ENCODE measurements at places on chromosomes 5 and 9.

DNA sequence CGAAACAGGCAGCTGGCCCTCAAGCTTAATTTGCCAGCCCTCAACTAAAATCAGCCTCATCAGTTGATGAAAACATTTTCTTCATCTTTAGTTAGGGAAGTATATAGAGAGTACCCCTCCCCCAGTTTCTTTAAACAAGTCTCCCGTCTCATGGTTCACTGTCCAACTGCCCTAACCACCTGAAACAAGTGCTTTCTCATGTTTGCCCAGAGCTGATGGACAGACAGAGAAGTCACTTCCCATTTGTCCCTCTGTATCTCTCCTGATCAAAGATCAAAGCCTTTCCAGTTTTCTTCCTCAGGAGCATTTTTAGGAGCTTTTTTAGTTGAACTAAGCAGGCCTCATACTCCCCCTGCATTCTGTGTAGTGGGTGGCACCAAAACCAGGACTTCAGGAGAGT, 21.7 kb downstream of the FUBP3 start:
- DNase-seq = no peak

DNA sequence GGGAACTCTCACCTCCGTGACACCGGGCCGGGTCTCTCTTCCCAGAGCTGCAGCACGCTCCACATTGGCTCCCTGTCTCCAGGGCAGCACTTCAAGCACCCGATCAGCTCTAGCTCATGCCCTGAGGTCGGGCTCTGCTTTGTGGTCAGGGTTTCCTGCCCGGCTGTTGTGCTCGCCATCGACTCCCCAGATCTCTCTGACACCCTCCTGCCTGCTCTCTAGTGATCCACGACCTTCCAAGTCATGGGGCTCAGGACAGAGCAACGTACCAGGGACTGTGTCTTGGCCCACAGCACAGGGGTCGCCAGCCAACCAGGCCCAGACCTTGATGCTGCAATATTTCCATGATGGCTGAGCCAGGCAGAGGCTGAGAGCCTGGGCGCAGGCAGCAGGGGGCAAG, 45.1 kb downstream of the PRRT1B start:
- no peak for DNase-seq

GRCh38 chr5:151315998-151316597, 12.5 kb upstream of the SLC36A3 start:
- no peak for DNase-seq

DNA sequence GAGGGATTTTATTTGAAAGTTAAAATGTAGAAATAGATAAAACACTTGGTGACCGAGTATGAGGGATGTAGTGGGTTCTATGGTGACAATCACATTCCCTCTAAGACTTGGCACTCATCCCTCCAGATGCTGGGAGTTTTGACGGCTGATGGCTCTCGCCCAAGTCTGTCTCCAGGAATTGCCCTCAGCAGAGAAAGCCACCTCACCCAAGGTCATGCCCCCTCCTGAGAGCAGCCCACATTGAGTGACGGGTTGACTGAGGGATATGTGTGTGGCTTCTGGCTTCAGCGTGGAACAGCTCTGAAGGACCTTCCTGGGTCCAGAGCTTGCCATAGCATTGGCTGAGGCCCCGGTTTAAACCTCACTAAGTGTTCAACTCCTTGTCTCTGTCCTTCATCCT, 19.4 kb downstream of the CAVIN4 start:
- DNase-seq = no peak

DNA sequence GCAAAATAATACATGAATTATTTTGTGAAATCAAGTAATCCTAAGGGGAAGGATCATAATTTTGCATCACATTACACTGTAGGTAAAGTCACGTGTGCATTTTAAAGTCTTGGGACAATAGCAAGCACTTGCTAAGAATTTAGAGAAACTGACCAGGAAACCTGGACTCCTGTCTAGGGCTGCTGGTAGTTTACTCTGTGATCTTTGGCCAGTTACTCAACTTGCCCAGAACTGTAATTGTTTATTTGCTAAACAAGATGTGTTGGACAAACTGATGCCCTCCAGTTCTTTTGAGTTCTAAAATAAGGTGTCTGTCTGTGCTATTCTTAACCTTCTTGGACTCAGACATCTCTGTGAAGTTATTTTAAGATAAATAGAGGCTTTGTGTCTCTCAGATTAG, 594.8 kb upstream of the DMAC1 start:
- no peak for DNase-seq

GRCh38 chr5:83922699-83923098, 202.0 kb upstream of the HAPLN1 start:
- no peak for DNase-seq

GRCh38 chr9:93589688-93590087, 13.3 kb downstream of the PHF2 start:
- no peak for DNase-seq

DNA sequence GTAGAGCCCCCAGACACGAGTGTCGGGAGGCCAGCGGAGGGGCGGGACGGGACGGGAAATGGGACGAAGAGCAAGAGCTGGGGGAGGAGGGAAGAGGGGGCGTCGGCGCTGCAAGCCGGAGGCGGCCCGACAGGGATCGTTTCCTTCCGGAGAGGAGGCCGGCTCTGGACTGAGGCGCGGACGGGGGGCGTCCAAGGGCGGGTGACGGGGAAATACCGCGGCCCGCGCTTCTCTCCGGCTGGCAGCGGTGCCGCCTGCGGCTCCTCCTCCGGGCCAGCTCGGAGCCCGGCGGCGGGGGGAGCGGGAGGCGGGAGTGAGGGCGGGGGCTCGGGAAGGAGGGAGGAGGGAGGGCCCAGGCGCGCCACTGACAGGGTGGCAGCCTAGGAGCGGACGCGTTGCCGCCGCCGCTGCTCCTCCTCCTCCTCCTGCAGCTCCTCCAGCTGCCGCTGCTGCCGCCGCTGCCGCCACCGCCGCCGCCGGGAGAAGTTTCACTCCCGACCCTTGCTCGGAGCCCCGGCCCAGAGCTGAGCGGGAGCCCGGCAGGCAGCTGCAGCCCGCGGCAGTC, at the start of gene CHSY3:
Gene CHSY3 (plus strand): TSS at position 364 of the 565 bp plus-strand sequence.
- peak; percentile 97 for DNase-seq

GRCh38 chr9:129495620-129496472, 125.1 kb downstream of the C9orf50 start:
- DNase-seq = peak; percentile 98

- no peak for DNase-seq
Observed at GRCh38 chr9:81312346-81312745, 377.0 kb downstream of the TLE1 start.

DNA sequence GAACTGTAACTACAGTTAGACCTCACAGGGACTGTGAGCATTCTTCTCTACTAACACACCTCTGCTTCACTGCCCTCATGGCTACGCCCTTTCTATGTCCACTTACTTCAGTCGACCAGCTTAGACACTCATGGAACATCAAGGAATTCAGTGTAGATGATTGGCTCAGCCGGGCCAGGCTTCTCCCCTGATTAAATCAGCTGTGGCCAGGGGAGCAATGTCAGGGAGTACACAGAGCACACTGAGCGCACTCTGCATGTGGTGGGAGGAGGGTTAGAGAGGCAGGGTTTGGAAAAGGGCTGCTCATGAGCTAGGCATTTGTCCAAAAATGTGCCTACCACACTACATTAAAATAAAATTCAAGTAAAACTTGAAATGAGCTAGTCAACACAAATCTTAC, 400.5 kb downstream of the ARRDC3 start:
- DNase-seq = no peak

DNA sequence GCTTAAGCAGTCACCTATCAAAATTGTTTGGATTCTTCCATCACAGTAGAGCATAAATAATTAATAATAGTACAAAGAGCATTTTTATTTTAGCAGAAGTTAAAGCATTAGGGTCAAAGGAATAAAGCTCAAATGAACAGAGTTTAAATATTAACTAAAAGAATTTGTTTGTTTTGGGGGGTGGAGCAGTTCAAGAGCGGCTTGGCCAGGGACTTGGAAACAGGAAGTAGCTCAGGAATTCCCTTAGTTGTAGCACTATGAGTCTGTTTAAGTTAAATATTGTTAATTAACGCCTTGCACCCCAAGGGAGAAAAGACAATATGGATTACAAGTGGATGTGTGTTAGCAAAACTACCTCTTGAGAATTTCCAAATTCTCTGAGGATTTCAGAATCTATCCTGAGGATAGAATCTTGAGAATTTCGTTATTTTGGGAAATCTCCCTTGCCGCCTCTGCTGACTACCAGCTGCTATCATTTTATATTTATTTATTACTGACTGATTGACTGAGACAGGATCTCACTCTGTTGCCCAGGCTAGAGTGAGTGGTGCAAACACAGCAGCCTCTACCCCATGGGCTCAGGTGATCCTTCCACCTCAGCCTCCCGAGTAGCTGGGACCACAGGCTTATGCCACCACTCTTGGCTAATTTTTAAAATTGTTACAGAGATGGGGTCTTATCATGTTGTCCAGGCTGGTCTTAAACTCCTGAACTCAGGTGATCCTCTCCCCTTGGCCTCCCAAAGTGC, 96.7 kb upstream of the CHD1 start:
- DNase-seq = no peak

DNA sequence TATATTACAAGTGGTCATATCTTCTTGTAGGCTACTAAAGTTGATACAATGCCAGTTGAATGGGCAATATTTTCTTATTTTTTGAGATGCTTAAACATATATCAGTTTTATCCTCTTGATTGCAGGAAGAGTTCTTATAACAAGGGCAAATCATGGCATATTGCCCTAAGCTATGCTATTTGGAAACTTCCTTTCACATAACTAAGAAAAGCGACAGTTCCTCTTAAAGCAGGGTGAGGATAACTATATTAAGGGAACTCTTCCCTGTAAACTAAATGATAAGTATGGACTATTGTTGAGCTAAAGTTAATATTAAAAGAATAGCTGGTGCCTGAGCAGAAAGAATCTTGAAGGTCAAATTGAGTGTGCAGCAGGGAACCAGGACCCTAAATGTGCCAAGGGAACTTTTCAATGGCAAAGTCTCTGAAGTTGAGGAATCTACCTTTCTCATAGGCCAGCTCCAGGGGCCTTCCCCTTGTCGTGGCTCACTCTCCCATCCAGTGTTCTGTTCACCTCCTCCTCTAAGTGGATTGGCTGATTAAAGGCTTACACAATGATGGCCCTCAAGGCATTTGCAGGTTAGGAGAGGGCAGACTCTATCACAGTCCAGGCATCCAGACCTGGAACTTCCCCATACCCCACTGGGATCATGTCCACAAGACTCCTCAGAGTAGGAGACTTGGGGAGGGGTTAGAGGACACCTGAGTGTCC, 26.8 kb downstream of the FYB1 start:
- DNase-seq = no peak

DNA sequence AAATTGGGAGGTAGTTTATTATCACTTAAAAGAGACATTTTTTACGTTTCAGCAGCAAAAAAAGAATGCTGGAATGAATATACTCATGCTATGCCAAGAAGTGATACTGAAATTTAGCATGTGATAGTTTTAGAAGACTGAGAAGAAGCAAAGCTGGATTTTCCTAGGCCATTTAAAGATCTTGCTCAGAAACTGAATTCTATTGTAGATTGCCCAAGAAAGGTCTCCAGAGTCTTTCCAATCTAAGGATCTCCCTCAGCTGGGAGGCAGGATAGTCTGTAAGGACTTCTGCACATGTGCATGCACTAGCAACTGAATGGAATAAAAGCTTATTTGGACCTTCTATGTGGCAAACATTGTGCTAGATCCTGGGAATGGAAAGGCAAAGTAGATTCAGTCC, 334.5 kb downstream of the DTWD2 start:
- DNase-seq = no peak

GRCh38 chr5:142548739-142549275, 137.1 kb downstream of the FGF1 start:
- no peak for DNase-seq

DNA sequence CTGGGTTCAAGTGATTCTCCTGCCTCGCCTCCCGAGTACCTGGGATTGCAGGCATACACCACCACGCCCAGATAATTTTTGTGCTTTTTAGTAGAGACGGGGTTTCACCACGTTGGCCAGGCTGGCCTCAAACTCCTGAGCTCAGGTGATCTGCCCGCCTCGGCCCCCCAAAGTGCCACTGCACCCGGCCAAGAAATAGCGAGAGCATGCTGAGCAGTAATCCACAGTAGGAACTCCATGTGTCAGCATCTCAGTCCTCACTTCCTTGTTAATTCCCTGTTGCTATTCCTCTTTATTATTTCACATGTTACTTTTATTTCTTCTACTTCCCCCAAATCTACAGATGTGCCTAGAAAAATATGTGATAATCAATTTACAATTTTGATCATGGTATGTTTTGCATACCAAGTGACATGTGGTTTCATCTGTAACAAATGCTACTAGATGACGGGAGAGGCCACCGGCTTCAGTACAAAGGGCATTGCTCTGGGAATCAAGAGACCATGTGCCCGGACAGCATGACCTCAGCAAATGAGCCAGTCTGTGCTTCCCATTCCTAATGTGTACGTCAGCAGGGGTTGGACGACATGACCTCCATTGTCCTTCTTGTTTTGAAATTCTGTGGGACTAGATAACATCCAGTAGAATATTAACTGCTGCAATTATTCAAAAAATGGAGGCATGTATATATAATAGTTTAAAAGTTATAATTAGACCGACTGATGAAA, 61.6 kb downstream of the FNBP1 start:
- DNase-seq = no peak

- no peak for DNase-seq
Observed at GRCh38 chr9:2574203-2574602, 47.4 kb upstream of the VLDLR start.

- DNase-seq = no peak
Observed at GRCh38 chr9:14198841-14199455, 115.0 kb downstream of the NFIB start.

DNA sequence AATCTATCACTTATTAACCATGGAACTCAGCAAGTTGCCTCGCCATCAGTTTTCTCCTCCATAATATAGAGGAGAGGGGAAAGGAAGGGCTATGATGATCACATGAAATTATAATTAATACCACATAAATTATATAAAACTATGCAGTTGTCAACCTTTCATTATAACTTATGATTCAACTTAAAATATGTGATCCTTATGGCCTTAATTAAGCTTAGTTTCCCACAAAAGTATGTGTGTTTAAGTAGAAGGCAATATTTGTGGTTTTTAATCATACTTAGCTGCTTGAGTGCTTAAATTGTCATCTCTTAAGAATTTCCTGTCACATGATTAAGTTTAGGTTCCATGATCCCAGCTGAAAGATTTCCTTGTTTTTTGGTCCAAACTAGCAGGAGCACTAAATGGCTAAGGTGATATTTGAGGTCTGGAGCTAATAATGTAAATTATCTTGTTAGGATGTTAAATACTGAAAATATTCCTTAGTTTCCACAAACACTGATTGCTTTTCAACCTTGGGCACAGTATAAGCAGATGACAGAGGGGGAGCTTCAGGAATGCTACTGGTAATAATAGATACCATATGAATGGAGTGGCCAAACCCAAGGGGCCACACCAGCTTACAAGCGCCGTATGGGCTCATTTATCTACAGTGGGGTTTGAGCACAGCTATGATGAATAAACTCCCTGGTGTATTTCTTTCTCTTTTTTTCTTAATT, 26.4 kb upstream of the F2R start:
- no peak for DNase-seq
